ENCODE measurements at places on chromosomes 11 and 22.

DNA sequence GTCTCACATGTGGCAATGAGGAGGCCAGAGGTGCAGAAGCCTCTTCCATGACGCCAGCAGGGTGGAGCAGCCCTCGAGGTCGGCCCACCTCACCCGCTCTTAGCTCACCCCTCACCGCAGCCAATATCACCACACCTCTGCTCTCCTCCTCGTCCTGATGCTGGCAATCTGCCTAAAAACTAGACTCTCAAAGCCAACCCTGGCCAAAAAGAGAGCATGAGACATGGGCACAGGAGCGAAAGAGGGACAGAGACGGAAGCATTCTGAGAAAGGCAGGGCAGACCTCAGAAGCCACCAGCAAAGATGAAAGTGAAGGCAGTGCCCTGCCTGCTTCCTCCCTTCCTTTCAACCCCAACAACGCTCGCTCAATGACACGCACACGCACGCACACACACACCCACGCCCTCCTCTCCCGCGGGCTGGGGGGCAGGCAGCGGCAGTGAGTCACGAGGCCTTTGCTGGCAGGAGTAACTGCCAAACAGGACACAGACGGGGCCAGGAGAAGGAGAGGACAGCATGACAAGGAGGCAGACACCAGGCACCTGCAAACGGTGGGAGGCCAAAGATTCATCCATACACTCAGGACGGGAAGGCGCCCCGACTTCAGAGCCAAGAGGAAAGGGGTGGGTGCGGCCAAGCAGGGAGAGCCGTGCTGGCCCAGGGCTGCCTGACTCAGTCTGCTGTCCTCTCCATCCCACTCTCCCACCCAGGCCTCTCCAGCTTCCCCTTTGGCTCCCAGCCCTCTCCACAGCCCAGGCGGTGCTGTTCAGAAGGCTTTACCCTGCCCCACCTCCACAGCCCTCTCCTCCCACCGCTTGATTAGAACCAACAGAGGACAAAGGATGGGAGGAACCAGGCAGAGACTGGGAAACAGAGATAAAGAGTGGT lies 11.4 kb downstream of the IGSF9B start:
- peak; percentile 96 for DNase-seq

GRCh38 chr11:5608808-5609207 lies 12.4 kb downstream of the TRIM6 start:
- DNase-seq: no peak

- DNase-seq: no peak
Measured at GRCh38 chr11:17846852-17847453, 112.4 kb downstream of the KCNC1 start.

DNA sequence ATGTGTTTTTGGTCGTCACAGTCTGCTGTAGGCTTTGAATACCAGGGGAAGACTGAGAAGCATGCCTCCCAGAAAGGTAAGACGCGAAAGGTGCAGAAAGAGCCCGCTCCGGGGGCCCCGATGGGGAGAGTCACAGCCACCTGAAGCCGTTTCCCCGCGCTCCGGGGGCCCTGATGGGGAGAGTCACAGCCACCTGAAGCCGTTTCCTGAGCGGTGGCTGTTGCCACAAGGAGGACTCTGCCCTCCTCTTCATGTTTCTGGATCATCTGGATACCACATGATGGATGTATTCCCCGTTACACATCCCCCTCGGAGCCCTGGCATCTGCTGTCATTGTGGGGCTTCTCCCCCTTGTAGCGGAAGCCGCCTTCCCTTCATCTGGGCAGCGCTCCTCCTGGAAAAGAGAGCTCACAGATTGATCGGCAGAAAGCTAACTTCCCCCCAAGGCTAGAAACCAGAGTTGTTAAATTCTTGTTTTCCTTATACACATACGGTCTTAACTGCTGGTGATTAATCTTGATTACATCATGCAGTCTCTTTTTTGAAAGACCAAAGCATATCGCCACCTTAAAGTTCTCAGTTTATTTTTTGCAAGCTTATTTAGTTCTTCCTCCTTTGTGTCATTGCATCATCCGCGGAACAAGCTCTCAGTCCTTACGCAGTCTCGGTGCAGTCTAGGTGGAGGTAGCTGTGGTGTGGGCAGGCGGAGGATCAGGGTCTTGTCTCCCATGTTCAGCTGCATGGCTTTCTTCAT lies 17.5 kb downstream of the CTTN start:
- DNase-seq: no peak

GRCh38 chr11:29282088-29282487 lies 734.7 kb downstream of the KCNA4 start:
- DNase-seq: no peak

DNA sequence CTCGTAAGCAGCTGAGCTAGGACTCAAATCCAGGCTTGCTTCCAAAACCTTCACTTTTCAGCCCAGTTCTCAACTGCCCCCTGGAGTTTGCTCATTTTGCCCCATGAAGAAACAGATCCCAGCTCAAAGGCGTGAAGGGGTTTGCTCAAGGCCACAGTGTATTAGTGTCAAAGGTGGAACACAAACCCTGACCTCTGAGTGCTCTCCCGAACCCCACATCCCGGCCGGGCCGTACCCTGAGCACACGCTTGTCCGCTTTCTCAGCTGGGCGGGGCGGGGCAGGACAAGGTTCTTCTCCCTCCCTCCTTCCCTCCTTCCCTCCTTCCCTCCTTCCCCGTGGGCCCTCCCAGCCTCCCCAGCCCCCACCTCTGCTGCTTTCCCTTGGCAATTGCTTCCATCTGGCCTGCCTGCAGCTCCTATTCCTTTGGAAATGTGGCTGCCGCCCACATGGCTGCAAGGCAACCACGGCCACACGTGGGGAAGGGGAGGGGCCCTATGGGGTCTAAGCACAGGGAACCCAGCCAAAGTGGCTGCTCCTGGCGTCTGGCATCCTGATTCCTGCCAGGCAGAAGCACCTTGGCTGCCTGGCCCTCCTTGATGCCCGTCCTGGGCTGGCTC lies 4.1 kb downstream of the ST3GAL4 start:
- no peak for DNase-seq

- DNase-seq: no peak
Measured at GRCh38 chr11:125071846-125072217, 8.7 kb downstream of the SLC37A2 start.

DNA sequence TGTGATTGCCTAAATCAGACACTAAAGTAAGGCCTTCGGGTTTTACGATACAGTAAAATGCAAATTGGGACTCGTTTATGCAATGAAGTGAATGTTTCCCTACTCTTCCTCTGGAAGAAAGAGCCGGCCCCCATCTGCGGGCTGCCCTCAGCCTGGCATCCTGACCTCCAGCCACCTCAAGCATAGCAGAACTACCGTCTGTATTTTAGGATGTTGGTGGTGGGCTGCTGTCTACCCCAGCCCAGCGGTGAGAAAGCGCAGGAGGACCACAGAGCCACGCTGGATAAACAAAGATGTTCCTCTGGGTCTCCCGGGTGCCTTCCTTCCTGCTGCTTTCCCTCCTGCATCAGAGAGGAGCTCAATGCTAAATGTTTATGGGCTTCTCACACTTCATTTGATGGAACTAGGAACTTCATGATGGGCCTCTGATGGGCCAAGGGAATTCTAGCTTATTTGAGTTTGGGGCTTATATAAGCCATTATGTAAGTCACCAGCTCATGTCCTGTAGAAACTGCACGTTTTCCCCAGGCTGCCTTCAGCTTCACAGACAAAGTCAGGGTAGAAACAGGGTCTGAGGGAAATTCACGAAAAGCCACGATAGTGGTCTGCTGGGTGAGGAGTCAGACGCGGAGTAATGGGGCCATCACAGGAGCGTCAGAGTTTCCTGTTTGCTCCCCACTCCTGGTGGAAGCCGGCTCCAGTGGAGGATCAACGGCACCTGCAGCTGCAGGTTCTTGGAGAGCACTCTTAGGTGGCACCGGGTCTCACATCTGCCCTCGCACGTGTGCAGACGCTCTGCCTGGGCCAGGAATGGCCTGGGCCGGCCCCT lies 287.4 kb downstream of the BRD1 start:
- no peak for DNase-seq

GRCh38 chr11:66987158-66987620 lies 12.1 kb downstream of the C11orf86 start:
- DNase-seq: no peak

- no peak for DNase-seq
Measured at GRCh38 chr22:19818324-19819207, 36.1 kb downstream of the GNB1L start.

DNA sequence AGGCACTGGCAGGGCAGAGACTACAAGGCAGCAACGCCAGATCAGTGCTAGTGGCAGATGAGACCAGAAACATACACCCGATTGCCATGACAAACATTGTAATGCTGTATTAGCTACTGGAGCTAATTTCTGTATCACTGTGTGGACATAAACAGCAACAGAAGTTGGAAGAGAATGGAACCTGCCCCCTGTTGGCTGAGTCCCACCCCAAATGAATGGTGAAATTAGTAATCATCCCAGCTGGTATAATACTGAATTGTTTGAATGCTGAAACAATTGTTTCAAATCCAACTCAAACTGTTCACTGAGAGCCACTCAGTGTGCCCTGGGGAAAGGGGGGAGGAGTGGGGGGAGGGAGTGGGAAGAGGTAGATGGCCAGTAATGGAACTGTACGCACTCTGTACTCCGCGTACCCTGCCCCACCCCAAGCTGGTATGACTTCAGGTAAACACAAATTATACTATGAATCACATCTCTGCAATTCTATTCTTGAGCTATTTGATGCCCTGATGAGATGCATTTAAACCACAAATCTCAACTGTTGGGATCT lies 11.2 kb upstream of the BIRC3 start:
- no peak for DNase-seq

- DNase-seq: peak; percentile 91
Measured at GRCh38 chr22:50507421-50507990, at the start of gene LMF2. Gene LMF2 (minus strand): TSS chr22:50507702. CDS start chr22:50507675, 27 bp downstream.

DNA sequence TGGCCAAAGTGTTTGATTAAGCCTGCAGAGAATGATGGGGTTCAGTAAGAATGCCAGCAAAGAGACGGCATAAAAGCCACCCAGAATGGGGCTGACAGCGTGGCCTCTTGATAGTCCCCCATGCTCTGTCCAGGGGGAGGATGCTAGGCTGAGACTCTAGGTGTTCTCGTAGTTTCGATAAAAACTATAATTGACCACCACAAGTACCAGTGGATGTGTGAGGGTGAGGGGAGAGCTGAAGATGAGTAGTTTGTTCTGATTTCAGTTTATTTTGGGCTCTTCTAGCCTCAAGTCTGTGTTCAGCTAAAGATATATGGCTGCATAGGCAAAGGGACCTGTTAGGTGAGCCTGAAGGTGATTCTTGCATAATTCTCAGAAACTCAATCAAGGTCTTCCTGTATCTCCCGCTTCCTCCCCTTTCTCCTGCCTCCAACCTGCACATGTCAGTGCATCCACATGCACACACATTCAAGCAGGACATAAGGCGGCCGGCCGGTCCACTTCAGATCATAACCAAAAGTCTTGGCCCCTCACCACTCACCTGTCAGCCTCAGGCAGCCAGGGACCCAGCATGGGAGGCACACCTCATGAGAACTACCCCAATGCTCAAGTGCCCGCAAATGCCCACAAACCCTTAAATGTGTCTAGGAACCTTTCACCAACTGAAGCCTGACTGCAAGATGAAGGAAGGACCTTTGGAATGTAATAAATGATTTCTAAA lies 31.2 kb downstream of the FLI1 start:
- no peak for DNase-seq

DNA sequence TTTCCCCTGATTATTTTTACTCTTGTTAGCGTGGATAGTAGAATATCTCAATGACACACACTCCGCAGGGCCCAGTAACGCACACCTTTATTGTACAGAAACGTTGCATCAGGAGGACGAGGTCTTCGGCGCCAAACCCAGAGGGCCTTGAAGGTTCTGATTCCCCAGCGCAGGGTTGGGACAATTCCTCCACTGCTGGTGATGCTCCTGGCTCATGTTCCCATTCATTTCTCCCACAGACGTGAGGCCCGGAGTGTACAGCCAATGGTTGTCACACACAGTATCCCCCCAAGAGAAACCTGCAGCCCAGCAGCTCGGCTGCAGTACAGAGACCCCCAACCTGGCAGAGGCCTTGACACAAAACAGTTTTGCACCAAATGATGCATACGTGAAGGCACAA lies 6.1 kb upstream of the ANO1 start:
- DNase-seq: no peak

- DNase-seq: no peak
Measured at GRCh38 chr22:39216143-39216490, 28.7 kb downstream of the PDGFB start.

- DNase-seq: no peak
Measured at GRCh38 chr11:83818349-83818748, 532.2 kb upstream of the CCDC90B start.

- DNase-seq: no peak
Measured at GRCh38 chr11:95939091-95939490, 15.2 kb upstream of the MTMR2 start.

GRCh38 chr22:48347311-48347710 lies 1480.4 kb downstream of the BRD1 start:
- DNase-seq: no peak

DNA sequence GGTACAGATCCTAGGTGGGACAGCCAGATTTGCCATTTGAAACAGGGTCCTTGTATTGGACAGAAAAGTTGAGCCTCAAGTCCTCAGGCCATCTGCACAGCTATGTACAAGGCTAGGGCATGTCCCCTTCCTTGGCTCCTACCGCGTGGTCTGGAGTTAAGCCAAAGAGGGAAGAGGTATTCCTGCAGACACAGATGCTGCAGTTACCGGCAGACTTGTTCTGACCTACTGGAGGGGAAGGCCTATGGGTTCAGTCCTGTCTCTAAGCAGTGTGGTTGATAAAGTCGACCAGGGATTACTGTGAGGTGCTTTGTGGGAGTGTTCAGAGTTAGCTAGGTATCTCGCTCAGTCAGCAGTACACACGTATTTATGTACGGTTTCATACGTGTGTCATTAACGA lies 180.6 kb downstream of the ADAMTS15 start:
- DNase-seq: no peak

- DNase-seq: peak; percentile 96
Measured at GRCh38 chr11:406796-407650, 7.8 kb downstream of the SIGIRR start.

- no peak for DNase-seq
Measured at GRCh38 chr11:68011051-68011943, 1.2 kb downstream of the ALDH3B1 start.

GRCh38 chr11:34432822-34433221 lies 5.9 kb upstream of the CAT start:
- no peak for DNase-seq

DNA sequence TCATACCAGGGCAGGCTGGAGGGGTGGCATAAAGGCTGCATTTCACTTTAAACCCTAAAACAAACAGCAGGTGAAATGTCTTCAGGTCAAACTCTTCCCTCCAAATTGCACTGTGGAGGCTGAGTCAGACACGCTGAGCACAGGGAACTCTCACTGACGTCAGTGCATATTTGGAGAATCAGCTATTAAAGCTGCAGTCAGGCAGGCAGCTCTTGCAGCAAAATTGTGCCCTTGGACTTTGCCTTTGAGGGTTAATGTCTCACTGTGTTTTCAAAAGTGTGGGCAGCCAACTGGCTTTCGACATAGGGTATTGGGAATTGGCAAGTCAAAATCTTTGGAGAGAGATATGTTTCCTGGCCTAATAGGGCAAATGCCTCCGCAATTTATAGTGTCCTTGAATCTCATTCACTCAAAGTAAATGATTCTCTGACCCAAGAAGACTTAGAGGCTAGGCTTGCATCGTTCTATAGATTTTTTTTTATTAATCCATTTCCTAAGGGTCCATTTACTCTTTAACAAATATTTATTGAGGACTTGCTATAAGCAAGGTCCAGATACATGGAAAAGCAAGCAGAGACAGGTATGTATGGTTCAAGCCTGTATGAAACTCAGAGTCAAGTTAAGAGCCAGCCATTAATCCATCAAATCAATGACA lies 27.7 kb upstream of the SMCO4 start:
- no peak for DNase-seq

- no peak for DNase-seq
Measured at GRCh38 chr11:38323961-38324761, 1726.1 kb upstream of the RAG2 start.

- DNase-seq: peak; percentile 93
Measured at GRCh38 chr11:842370-843002, at the start of the genes POLR2L and TSPAN4. Gene POLR2L (minus strand): TSS chr11:842529. CDS start chr11:842508, 21 bp downstream. Gene TSPAN4 (plus strand): TSS chr11:842852. CDS start chr11:850305, 7,453 bp downstream.
